IMR-90 (cell line): ENCODE measurements at places on chromosomes 12 and 14. TPM values are rescaled to one million over a fixed set of nuclear protein-coding genes. Genes with fewer than 3 reads are reported as not detected.

The NOC4L gene
- 13.4 and 17.0 TPM in 2 replicates for polyA plus RNA-seq

The NRIP2 gene
- polyA plus RNA-seq: 0.19 and 0.27 TPM in 2 replicates

The NEUROD4 gene
- polyA plus RNA-seq: not detected in 2 replicates

The C12orf56 gene
- 0.09 TPM in 1 of 2 replicates, not detected in the other for polyA plus RNA-seq

The DCAF11 gene
- 19.0 and 21.0 TPM in 2 replicates for polyA plus RNA-seq

The NOVA1 gene
- 2.0 and 3.0 TPM in 2 replicates for polyA plus RNA-seq

The OAS2 gene
- not detected in 2 replicates for polyA plus RNA-seq

The CLSTN3 gene
- polyA plus RNA-seq: 14.5 and 16.4 TPM in 2 replicates

The TROAP gene
- polyA plus RNA-seq: 29.3 and 46.0 TPM in 2 replicates

The PRPH gene
- not detected in 2 replicates for polyA plus RNA-seq

The LRP1 gene
- polyA plus RNA-seq: 142 and 155 TPM in 2 replicates

The USP5 gene
- 67.7 and 69.7 TPM in 2 replicates for polyA plus RNA-seq

The SRRM4 gene
- not detected in 2 replicates for polyA plus RNA-seq

The ANKRD33 gene
- polyA plus RNA-seq: 0.03 TPM in 1 of 2 replicates, not detected in the other
